ENCODE measurements at places on chromosomes 16 and 17.

- peak; percentile 91 for DNase-seq
Observed at GRCh38 chr17:7383742-7384488, 3.0 kb downstream of the TNK1 start.

DNA sequence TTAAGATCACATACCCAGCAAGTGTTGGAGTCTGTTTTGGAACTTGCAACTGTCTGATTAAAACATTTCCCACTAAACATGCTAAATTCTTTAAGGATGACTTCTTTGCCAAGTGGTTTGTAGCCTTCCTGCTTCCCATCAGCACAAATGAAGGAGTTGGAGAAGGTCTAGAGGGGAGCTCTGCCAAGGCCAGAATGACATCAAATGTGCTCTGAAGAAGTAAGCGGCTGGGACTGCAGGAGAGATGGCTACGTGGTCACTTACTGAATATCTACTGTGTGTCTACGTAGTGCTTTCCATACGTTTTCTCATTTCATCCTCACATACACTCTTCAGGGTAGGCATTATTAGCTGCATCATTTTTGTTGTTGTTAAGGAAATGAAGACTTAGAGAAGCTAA lies 135.7 kb upstream of the NLRP1 start:
- no peak for DNase-seq

DNA sequence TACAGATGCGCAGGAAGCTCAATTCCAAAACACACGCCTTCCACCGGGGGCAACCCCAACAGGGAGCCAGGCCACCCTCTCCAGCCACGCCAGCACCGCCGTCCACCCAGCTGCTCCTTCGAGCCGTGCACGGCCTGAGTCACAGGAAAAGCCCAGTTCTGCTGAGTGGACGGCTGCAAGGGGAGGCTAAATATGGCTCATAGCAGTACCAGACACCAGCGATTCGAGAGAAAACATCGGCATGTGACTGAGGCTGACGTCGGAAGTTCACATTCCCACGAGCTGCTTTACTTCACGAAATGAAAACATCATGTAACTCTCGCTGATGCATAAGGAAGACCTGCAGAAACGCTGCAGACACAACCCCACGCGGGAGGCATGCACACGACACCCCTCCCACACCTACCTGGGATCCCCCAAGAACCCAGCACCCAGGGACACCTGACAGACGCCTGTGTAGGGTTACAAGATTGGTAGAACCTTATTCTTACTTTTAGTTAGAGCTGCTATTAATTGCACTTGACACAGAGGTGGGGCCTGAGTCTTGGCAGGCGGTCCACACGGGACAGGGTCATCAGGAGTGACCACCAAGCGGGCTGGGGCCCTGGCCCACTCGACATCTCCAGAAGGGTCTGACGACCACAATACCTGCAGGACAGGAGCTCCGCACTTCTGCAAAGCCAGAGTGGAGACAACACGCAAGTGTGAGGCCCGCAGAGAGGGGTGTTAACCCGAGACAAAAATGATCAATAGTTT lies 116.8 kb downstream of the ANKRD11 start:
- DNase-seq, result no peak

GRCh38 chr17:49952912-49953497 lies 16.0 kb upstream of the DLX4 start:
- DNase-seq, result no peak

- peak; percentile 88 for DNase-seq
Observed at GRCh38 chr17:10729334-10730193, at the start of gene TMEM220. TSS of gene TMEM220 (minus strand) at chr17:10730023. CDS start at chr17:10729851, 172 bp downstream.

GRCh38 chr16:85072076-85072860 lies 40.0 kb downstream of the CIBAR2 start:
- DNase-seq, result no peak

DNA sequence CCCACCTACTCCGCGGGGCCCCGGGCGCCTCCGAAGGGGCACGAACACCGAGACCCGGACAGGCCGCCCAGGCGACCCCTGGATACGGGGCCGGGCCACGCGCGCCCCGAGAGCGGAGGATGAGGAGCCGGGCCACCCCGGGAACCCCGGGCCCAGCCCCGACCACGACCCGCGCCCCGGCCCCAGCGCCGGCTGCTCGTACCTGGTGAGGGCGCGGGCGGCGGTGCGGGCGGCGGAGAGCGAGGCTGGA lies 192 bp downstream of the FASN start:
- no peak for DNase-seq

DNA sequence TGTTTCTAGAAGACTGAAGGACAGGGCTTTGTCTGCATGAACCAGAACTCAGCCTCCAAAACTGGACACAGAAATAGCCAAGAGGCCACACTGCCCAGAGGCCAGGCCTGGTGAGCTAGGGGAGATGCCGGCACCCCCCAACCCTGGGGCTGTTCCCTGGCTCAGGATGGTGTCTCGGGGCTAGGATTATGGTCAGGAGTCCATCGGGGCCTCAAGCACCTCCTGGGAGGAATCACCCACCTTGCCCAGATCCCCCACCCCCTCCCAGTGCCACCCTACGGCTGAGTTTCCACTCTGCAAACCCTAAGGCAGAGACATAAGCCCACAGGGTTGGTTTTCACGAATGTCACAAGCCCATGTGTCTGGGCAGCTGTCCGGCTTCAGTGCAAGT lies 37.2 kb downstream of the SLC7A5 start:
- no peak for DNase-seq

DNA sequence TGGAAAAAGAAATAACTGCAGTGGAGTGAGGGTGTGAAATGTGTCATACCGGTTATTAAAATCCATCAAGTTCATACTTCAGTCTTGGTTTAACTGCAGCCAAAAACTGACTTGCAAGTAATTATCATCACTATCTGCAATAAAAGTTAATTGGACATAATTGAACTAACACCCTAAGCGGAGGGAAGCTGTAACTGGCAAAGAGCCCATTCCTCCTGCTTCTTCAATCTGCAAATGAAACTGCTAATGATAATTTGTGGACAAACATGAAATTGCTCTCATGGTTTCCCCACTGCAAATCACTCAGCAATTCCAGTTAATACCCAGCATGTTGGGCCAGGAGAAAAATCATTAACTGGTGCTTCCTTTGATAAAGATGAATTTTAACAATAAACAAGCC lies 46.5 kb downstream of the FAM222B start:
- no peak for DNase-seq

GRCh38 chr17:61611323-61611722 lies 20.3 kb upstream of the NACA2 start:
- no peak for DNase-seq

GRCh38 chr17:60361889-60362288 lies 30.0 kb downstream of the USP32 start:
- no peak for DNase-seq

- no peak for DNase-seq
Observed at GRCh38 chr17:17119533-17119932, 77.3 kb downstream of the MPRIP start.

DNA sequence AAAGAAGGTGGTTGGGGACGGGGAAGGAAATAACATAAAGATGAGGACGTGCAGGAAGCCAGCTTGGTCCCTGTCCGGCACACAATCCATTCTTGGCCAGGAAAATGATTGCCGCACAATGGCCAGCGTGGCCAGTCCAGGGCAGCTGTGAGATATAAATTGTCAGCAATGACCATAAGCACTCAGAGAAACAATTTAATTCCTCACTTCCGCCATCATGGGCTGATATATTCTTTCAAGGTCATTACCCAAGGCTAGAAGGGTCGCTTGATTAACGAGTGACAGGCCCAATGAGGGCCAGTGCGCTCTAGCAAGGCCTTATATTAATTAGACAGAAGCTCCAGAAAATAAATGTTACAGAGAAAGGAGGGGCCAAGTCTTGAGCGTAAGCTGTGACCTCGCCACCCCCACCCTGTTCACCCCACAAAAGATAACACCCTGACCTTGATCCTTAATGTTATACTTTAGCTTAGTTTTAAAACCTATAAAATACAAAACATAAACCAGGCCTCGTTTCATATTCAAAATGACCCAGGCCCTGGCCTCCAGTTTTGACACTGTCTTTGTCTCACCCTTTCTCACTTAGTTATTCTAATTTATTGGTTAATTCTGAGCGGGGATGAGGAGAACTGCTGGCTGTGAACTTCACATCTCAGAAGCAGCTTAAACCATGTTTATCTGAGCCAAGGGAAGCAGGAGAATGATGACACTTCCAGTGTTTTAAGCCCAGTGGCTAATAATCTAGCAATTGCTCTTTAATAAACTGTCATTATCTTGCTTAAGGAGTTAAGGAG lies 478.3 kb upstream of the ZFHX3 start:
- no peak for DNase-seq

DNA sequence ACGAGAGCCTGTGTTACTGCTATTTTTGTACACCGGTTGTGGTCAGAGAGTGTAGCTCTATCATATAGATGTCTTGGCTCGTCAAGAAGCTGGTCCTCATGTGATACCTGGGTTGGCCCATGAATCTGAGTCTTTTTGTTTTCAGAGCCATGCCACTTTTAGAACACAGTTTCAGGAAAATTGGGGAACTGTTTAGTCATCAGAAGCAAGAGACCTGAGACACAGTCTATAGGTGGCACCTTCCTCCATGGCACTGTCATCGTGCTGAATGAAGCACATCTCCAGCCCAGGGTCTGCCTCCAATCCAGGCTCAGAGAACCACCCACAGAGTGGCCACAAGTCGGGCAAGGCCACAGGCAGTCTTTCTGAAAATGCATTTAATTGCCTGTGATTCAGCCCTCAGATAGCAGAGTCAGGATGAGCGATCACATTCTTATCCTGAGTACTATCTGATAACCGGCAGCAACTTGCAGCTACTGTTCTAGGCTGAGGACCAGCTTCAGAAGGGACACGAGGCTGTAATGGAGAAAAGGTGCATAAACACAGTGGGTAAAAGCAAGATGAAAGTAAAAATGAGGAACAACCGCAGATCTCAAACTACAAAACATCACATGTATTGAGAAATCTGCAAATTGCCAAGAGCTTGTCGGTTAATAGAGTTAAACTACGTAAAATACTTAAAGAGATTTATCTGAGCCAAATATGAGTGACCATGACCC lies 14.2 kb upstream of the HAPSTR1 start:
- DNase-seq, result no peak

- no peak for DNase-seq
Observed at GRCh38 chr16:31466381-31466841, 5.5 kb upstream of the TGFB1I1 start.

GRCh38 chr16:3549906-3550305 lies 27.3 kb downstream of the NLRC3 start:
- DNase-seq, result no peak

DNA sequence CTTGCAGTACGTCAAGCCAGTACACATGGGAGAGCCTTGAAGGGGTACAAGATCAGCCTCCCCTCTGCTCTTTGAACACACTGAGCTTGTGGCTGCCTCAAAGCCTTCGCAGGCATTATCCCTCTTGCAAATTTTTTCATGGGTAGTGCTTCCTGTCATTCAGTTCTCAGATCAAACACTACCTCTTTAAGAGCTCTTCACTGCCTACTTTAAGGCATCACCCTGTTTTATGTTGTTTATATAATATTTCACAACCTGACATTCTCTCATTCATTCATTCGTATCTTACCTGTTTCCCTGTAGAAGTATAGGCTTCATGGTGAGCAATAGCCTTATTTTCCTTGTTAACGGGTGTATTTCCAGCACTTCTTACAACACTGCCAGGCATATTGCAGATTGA lies 269.1 kb downstream of the CDH13 start:
- no peak for DNase-seq

DNA sequence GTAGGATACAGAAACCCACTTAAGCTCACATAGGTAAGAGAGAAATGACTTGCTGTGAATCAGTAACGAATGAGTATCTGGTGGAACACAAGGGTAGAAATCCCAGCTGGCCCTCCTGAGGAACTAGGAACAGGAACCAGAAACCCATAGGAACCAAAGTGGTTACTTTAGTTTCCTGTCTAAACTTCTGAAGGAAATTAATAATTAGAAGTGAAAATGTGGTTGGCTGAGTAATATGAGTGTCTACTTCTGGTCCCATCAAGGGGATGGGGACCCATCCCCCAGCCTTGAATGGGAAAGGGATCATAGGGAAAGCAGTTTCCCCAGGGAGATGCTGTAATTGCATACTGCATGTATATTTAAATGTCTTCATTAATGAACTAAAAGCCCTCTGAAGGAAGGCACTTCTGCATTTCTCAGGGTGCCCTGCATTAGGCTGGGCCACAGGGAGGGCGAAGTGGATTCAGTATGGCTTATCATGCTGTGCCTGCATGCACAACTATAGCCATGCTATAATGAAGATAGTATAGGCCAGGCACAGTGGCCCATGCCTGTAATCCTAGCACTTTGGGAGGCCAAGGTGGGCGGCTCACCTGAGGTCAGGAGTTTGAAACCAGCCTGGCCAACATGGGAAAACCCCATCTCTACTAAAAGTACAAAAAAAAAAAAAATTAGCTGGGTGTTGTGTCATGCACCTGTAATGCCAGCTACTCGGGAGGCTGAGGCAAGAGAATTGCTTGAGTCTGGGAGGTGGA lies 45.6 kb downstream of the CYB5B start:
- DNase-seq, result no peak

DNA sequence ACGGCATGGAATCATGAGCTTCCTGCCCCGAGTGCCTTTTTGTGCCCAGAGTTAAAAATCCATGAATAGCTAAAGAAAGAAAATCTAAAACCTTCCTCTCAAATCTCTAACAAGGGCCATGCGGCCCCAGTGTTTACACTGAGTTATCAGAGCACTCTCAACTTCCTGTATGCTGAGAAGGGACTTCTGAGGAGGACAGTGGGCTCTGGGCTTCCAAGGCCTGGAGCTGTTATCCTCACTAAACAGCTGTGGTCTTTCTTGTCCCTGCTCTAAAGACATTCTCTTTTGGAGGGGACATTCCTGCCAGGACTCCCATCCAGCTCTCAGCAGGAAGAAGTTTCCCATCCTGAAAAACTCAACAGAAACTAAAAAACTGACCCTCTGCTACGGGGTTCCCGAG lies 135.6 kb downstream of the AATF start:
- no peak for DNase-seq

GRCh38 chr17:71757156-71757555 lies 363.7 kb upstream of the SOX9 start:
- no peak for DNase-seq

DNA sequence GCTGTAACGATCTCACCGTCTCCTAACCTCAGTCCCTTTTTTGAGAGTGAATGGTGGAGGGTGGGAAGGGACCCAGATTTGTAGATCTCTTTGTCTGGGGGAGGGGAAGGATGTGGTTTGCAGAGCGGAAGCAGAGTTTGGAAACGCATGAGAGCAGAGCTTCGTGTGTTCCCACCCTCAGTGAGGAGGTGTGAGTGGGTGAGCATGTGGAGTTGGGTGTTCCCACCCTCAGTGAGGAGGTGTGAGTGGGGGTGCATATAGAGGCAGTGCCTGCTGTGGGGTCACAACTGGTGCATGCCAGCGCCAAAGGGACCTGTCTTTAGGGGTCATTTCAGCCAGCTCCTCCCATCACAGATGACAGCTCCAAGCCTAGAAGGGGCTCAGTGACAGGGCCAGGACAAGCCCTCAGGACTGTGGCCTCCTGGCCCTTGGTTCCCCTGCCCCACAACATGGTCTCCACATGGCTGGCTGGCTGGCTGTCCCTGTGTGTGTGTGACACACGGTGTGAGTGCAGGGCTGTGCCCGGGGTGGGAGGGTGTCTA lies 1.8 kb upstream of the CISD3 start:
- DNase-seq, result no peak

DNA sequence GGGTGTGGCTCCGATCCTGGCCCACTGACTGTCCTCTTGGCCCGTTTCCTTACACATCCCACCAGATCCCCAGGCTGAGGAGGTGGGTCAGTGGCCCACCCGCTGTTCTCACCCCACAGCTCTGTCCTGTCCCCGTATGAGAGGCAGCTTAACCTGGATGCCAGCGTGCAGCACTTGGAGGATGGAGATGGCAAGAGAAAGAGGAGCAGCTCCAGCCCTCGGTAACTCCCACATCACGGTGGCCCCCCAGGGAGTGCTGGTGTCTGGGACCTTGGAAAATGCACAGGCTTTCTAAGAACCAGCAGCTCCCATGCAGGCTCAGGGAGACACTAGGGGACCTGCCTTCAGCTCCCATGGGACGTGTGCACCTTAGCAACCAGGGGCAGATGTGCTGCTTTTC lies 4.2 kb upstream of the LLGL2 start:
- DNase-seq, result no peak

Data from GM23338 (cell line).